ENCODE measurements at places on chromosomes 12 and 14.

DNA sequence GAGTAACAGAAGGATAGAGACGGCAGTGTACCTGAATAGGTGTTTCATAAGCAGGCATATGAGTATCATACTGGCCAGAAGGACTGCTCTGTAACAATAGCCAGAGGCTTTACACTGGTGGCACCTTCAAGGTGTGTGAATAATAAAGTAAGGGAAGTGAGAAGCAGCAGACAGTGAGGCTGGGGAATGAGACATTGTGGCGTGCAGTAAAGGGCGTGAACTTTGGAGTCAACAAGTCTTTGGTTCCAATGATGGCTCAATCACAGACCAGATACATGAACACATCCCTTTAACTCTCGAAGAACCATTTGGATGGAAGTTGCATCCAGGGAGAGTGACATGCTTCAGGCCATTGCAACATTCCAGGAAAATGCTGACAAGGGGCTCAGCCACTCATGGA lies 32.0 kb upstream of the CCND2 start:
- no peak for DNase-seq

- no peak for DNase-seq
These were observed 165.4 kb downstream of the GCH1 start for GRCh38 chr14:54737132-54737711.

DNA sequence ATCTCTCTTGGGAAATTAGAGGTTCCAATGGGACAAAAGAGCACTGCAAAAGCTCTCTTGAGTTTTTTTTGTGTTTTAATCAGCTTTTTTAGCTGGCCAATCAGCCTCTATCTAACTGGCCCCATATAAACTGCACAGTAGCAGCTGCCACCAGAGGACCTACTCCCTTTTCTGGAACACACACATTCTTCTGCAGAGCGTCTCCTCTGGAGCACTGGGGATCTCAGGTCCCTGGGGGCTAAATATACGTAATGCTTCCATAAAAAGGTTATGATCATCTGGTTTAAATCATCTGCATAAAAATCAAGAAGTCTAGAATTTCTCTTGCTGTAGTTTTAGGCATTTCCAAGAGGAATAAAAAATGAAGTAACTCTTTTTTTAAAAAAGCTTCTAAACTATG lies 32.3 kb downstream of the TSPAN8 start:
- no peak for DNase-seq

DNA sequence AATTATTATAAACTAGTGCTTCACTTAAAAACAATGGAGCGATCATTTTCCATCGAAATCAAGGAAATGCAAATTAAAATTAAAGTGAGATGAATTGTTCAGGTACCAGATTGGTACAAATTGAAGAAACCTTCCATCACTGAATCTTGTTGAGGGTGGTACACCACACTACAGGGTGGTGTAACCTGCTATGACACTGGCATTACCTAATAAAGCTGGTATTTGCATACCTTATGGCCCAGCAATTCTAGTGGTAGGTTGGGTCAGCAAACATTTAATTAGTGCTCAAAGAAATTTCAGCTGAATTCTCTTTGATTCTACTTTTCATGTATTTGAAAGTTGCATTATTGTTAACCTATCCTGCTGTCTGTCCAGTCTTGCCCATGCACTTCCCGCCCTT lies 9.2 kb downstream of the TIGAR start:
- no peak for DNase-seq

GRCh38 chr12:11698729-11699128 lies 49.3 kb downstream of the ETV6 start:
- DNase-seq: no peak

DNA sequence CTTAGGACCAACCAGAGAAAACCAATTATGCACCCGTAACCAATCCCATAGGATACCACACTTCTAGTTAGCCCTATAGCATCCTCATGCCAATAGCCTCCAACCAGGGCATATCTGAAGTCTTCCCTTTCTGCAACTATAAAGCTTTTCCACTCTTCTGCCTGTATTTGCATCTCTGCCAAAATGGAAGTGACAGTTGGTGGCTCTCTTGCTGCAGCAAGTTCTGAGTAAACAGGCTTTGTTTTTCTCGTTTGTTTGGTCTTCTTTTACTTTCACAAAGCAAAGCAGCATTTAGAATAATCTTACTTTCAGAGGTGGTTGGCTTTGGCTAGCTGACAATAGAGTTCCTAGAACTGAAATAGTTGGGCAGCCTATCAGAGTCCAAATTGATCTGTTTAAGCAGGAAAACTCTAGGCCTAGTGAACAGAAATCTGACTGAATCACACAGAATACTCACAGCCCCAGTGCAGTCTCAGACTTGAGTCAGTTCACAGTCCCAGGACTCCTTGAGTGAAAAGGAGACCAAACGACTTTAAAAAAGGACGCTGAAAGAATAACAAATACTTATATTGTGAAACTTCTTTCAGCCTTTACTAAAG lies 1029.7 kb upstream of the LRFN5 start:
- no peak for DNase-seq

DNA sequence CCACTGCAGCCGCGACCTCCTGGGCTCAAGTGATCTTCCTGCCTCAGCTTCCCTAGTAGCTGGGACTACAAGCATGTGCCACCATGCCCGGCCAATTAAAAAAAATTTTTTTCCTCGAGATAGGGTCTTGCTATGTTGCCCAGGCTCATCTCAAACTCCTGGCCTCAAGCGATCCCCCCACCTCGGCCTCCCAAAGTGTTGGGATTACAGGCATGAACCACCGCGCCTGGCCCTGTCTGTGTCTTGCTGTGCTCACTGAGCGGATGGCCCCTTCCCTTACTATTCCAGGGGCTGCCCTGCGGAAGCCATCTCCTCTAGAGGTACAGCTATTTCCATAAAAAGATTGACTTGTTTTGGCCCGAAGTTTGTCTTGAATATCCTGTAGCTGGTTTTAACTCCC lies 20.1 kb downstream of the SNRNP35 start:
- DNase-seq: no peak

- no peak for DNase-seq
These were observed 35.3 kb downstream of the MIPOL1 start for GRCh38 chr14:37232907-37233481.

GRCh38 chr12:76020281-76020680 lies 11.3 kb downstream of the PHLDA1 start:
- DNase-seq: no peak

- no peak for DNase-seq
These were observed 86.5 kb downstream of the TBX5 start for GRCh38 chr12:114319422-114319821.

- DNase-seq: peak; percentile 69
These were observed 23.4 kb upstream of the STON2 start for GRCh38 chr14:81423504-81423903.

DNA sequence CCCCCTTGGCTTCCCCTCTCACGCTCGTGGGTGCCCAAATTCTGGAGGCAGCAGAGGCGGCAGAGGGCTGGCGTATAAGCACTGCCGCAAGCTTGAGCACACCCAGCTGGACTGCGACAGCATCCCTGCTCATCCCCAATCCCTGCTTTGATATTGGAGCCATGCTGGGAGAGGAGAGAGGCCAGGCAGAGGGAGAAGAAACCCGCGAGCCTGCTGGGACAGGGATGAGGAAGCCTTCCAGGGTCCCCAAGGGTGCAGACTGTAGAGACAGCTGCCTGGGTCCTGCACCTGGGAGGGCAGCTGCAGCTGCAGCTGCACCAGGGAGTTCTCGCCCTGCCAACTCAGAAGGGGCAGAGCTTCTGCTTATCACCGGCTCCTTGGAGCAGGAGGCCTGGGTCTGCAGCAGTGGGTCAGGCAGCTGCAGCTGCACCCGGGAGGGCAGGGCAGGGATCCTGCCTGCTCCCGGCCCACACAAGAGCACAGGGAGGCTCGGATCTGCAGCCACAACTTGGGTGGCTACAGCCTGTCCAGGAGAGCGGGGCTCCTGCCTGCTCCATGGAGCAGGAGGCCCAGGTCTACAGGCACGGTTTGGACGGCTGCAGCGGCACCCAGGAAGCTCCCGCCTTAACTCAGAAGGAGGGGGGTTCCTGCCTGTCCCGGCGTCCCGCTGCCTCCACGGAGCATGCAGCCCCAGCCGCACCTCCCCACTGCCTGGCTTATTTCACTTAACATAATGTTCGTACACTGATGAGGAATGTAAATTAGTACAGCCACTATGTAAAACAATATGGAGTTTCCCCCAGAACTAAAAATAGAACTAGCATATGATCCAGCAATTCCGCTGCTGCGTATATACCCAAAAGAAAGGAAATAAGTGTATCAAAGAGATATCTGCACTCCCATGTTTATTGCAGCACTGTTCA lies 60.4 kb upstream of the SGPP1 start:
- DNase-seq: peak; percentile 35

- no peak for DNase-seq
These were observed 10.7 kb downstream of the NR1H4 start for GRCh38 chr12:100484183-100484886.

DNA sequence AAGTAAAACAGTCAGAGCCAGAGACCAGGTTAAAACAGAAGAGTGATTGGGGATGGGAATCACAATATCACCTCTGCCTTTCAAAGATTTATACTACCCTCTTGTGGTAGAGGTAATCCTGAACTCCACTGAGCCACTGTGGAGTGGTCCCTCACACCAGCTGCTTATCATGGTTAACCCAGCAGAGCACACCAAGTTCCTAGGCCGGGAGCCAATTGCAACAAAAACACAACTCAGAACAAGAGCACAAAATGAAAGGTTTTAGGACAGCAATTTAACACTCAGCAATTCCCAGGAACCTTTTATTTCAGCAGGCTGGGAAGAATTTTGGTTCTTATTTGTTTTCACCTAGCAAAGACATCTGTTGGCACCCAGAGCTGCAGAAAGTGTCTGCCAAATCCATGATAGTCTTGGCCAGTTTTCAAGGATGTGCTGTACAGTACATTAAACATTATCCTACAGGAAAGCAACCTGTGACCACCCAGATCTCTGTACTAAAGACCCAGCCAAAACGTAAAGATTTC lies 220.5 kb upstream of the ATXN7L3B start:
- DNase-seq: peak; percentile 65
